ENCODE measurements at places on chromosomes 4 and X.

DNA sequence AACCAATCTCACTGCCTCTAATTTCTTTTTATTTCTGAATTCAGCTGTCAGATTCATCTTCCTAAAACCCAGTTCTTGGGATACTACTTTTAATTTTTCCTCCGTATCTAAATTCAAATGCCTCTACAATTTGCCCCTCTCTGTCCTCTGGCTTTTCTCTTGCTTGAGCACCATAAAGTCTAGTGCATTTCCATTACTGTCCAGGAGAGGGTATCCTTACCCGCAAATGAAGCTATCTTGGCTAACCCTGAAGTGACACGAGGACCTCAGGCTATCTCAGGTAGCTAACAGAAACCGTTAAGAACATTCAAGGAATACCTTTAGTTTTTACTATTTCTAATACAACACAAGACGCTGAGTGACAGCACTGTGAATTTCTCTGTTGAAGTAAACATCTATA is 49.4 kb upstream of the PRR32 start:
- no peak for DNase-seq

- no peak for DNase-seq
These were observed 232.4 kb downstream of the PPP3CA start for GRCh38 chr4:101114936-101115372.

GRCh38 chr4:54661686-54662085 is 3.9 kb downstream of the KIT start:
- DNase-seq, result no peak

DNA sequence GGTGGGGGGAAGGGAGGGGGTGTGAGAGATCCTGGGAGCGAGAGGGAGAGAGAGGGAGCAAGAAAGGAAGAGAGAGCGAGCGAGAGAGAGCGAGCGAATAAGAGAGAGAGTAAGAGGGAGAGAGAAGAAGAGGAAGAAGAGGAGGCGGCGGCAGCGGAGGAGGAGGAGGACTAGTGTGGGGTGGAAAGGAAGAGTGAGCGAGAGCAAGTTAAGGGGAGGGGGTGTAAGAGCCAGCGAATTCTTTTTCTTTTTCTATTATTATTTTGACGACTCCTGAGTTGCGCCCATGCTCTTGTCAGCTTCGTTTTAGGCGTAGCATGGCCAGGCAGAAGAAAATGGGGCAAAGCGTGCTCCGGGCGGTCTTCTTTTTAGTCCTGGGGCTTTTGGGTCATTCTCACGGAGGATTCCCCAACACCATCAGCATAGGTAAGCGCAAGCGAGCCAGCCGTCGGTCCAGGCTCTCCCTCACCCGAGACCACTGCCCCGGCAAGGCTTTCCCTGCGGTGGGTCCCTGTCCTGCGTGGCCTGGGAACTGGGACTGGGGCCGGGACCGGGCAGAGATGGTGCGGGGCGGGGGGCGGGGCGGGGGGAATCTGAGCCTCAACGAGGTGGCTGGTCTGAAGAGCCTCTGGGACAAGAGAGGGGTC is at the start of gene GRIA3:
GRIA3 (plus strand) TSS at position 60 of the 647 bp plus-strand sequence; CDS start at position 318, 258 bp downstream.
- DNase-seq, result no peak

GRCh38 chr4:87633243-87633642 is 16.8 kb upstream of the DMP1 start:
- DNase-seq, result no peak

DNA sequence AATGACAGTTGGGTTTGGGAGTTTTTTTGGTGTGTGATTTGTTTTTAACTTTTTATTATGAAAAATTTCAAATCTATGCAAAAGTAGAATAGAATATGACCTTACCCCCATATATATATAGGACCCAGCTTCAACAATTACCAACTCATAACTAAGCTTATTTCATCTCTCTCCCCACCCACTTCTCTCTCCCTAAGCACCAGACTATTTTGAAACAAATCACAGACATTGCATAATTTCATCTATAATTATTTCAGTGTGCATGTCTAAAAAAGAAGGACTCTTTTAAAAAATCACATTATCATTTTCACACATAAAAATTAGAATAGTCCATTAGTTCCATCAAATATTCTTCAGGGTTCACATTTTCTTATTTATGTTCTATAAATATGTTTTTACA is 28.3 kb upstream of the NKX6-1 start:
- DNase-seq, result no peak

DNA sequence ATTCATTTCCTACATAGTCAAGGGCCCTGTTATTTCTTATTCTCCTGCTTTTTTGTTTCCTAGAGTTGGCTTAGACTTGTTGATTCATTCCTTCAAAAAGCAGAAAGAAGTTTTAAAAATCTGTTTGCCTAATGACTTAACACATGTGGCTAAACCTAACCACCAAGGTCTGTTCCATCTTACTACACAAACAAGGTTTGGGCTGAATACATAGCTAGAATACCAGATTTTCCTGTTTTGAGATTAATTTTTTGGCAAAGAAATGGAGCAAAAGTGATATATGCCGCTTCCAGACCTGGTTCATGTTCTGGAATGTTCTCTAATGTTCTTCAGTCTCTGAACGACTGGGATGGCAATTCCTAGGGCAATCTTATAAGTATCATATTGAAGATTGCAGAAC is 7.4 kb upstream of the CAMK2D start:
- no peak for DNase-seq

- no peak for DNase-seq
These were observed 28.3 kb downstream of the SEPTIN11 start for GRCh38 chr4:76977736-76978350.

DNA sequence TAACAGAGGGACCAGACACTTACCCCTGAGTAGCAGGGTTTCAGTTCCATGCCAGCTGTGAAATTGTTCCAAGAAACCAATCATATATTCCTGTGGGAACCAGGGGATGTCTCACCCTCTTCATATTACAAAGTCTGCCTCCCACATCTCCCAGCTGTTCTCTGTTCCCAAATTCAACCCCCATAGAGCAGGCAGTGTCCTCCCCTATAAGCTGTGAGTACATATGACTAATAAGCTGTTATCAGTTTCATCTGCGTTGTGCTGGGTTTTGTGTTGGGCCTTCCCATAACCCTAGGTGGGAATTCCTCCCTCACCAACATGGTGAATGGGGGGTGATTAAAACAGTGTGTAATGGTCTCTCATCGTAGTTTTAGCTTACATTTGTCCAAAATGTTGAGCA is 41.0 kb downstream of the CEP44 start:
- no peak for DNase-seq

GRCh38 chrX:69876221-69876620 is 173.5 kb downstream of the AWAT2 start:
- DNase-seq, result no peak

- DNase-seq, result no peak
These were observed 781.1 kb downstream of the RAB28 start for GRCh38 chr4:12703036-12703435.

DNA sequence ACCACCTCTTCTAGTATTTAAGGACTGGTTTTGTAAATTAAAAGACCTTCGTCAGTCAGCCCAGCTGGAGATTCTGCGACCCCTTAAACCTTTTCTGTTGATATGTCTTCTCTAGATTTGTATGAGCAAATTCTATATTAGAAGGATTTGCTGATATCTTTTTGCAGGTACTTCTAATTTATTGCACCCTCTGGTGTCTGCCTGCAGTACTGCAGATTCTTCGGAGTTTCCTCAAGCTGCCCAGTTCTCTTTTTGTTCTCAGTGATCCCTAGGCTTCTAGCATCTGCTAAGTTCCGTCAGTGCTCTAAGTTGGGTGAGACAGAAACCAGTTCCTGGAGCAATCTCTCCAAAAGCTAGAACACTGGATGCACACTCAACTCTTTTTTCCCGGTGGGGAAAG is 545.2 kb downstream of the C4orf33 start:
- DNase-seq, result peak; percentile 1

DNA sequence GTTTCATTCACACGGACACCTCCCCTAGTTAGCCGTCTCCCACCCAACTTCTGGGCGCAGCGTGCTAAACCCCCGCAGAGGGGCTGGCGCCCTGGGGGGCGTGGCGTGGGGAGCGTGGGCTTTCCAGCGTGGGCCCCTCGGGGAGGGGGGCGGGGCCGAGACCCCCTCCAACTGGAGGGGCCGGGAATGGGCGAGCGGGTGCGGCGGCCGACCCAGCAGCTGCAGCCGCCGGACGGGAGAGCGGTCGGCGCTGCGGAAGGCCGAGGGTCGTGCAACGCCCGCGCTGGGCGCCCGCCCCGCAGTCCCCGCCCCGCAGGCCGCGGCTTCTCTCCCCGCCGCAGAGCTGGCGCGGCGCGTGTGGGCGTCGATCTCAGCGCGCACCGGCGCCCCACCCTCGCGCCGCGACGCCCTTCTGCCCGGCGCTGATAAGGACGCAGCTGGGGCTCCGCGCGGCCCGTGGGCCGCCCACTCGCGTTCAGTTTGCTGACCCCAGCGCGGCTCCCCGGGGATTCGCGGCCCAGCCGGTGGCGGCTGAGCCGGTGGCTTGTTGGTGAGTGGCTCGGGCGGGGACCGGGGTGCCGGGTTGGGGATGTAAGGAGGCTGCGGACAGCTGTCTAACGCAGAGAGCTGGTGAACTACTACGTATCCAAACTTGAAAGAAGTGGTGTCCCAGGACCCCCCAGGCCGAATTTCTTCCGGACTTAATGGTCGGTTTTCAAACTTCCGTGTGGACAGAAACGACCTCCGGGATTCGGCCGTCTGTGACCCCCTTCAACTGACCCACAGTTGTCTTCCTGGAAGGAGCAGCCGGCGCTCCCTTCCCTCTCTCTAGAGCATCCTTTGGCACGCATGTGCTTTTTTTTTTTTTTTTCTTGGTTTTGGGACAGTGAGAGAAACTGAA is 1.5 kb downstream of the FHDC1 start:
- DNase-seq, result no peak

DNA sequence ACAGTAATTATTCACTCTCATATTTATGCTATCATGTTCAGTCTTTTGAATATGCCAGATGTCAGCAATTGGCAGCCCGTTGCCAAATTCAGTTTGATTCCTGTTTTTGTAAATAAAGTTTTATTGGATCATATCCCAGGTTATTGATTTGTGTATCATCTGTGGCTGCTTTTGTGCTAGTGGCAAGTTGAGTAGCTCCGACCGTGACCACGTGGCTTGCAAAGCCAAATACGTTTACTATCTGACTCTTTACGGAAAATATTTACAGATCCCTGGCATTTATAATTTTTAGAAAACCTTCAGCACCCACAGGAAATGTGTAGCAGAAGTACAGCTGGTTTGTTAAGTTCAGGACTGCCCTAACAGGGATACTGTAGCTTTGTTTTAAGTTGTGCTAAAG is 67.4 kb downstream of the VCX2 start:
- no peak for DNase-seq

- DNase-seq, result peak; percentile 31
These were observed 41.3 kb upstream of the ASMTL start for GRCh38 chrX:1493877-1494510.

DNA sequence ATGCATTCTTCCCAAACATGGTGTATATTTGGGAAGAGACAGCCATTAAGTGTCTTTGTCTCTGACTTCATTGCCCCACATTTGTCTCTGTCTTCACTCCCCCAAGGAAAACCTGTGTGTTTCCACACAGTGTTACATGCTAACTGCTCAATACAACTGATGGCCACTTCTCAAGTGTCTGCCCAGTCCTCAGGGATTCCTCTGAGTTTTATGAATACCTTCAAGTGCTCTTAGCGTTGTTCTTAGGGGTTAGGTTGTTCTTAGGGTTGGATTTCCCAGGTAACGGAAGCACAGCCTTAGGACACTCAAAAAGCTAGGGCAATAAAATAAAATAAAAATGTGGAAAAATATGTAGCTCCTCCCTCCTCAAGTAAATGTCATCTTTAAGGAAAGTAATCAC is 64.7 kb upstream of the PLAC8 start:
- DNase-seq, result no peak

GRCh38 chr4:45302828-45303227 is 576.5 kb upstream of the GNPDA2 start:
- DNase-seq, result no peak

DNA sequence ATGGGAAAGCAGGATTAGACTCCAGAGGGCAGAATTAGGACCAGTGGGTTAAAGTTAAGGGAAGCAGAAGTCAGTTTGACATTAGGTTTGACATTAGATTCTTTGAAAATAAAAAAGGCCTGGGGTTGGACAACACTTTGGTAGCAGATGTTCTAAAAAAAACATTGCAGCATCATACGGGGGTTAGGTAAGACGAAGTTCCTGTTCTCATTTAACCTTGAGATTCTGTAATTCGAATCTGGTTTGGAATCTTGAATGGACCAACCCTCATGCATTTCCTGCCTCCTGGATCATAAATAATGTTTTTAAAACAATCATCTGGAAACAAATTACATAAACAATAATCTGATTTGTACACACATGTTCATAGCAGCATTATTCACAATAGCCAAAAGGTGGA is 181.0 kb downstream of the SHROOM3 start:
- no peak for DNase-seq

- no peak for DNase-seq
These were observed 45.2 kb downstream of the ZNF674 start for GRCh38 chrX:46500054-46500453.

- DNase-seq, result no peak
These were observed 29.9 kb downstream of the ZDHHC9 start for GRCh38 chrX:129813662-129814368.

DNA sequence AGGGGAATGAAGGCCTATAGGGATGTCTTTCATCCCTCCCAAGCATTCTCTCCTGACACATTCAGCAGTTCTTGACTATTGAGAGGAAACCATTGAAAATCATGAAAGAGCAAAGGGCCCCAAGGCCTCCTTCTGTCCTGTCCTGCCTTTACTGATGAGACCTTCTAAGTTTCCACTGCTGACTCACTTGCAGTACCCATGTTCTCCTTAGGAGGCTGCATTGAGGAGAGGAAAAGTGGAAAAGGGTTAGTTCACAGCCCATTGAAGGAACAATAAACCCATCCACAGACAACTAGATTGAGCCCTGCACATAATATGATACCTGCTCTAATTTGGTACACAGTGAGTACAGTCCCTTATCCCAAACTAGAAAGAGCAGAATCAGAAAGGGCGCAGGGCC is 115.1 kb upstream of the PNPLA4 start:
- no peak for DNase-seq

DNA sequence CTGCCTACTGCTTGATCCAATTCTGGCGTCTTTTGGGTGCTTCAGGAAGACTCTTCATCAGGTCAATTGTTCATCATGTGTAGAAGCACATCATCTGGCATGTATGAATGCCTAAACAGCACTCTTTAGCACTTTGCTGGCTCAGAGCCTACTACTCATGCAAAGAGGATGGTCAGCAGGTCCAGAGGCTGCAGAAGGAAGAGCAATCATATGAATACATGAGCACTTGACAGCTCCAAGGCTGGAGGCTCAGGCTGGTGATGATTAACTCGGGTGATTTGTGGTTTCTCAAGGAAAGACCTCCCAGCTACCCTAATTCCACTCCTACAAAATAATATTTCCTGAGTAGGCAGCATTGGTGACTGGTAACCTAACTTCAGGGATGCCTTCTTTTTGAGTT is 103.8 kb upstream of the CXCL13 start:
- DNase-seq, result no peak

DNA sequence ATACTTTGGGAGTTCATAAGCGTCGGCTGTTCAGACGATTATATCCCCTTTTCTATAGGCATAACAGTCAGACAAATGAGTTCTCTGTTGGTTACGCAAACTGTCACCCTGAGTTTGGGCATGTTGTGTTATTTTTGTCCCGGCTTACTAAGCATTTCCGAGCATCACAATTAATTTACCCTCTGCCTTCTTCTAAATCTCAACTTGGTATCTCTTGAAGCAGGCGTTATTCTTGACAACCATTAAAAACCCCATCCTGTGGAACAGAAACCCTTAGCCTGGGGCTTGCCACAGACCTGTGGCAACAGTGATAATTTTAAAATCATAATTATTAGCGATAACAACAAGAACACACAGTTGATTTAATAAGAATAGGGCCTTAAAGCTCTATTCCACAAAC is 558.7 kb downstream of the INPP4B start:
- DNase-seq, result no peak
